Anterior cingulate cortex (tissue), 58 donors: ENCODE measurements at places on chromosomes 7 and 10.

DNA sequence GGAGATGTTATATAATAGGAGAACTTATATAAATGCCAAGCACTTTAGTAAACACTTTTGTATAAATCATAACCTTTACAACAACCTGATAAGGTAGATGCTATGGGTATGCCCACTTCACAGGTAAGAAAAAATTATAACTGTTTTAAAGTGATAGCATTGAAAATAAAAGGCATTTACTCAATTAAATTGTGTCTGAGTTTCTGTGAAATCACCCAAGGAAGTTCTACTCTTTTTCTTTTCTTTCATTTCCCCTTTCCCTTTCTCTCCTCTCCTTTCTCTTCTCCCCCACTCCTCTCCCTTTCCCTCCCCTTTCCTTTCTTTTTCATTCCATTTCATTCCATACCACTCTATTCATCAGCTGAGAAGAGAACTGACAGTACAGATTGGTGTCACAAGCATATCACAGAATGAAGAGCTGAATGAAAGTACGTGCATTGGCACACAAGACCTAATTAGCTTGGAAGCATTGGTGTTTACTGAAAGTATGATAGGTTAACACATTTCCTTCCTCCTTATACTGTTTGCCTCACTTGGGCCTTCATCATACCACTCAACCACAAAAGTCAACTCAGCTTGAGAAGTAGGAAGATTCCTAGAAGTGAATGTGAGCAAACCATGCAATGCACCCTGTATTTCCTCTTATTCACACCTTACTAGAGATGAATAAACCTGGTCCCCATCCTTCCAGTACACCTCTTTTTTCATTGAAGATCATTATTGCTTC lies 117.9 kb upstream of the AGR3 start:
- no peak for DNase-seq

- no peak for DNase-seq
These were observed 169.8 kb upstream of the MEOX2 start for GRCh38 chr7:15856311-15856710.

DNA sequence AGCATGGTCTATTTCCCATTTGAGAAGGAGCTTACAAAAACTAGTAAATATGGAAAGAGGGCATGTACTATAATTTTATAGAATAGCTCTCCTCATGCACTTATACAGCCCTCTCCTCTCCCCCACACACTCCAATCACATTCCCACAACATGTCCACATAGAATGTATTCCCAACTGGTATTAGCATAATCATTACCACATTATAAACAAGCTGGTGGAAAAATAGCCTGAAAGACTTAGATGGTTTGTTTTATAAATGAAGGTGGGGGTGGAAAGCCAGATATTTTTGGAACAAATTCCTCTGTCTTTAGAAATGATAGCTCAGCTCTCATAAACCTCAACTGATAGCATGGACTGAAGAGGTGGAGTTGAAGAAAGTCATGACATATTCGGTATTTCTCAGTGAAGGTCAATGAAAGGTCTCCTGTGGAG lies 410.1 kb downstream of the SUGCT start:
- no peak for DNase-seq

GRCh38 chr7:79512261-79512660 lies 58.8 kb upstream of the MAGI2 start:
- no peak for DNase-seq

- DNase-seq, result no peak
These were observed 15.4 kb upstream of the TBXAS1 start for GRCh38 chr7:139813689-139814088.

DNA sequence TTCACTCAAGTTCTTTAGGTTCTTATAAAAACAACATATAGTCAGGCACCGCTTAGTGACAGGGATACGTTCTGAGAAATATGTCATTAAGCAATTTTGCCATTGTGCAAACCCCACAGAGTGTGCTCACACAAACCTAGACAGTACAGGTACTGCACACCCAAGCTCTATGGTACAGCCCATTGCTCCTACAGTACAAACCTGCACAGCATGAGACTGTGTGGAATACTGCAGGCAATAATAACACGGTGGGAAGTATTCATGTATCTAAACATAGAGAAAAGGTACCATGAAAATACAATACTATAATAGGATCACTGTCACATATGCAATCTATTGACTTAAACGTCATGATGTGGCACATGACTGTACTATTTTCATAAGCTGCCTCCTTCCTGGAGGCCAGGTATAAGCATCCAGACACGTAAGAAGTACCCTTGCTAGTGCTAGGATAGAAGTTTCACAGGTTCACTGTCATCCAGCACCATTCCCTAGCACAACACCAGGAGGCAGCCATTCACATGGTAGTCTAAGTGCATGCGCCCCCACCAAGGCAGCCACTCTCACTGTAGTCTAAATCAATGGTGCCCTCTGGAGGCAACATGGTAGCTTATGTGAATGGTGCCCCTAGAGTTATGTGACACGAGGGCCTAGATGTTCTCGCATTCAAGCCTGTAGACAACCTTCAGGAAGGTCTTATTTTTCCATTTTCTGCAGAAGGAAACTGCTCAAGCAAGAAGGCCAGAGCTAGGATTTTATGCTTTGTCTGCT lies 98.5 kb downstream of the ARHGAP22 start:
- DNase-seq, result no peak

DNA sequence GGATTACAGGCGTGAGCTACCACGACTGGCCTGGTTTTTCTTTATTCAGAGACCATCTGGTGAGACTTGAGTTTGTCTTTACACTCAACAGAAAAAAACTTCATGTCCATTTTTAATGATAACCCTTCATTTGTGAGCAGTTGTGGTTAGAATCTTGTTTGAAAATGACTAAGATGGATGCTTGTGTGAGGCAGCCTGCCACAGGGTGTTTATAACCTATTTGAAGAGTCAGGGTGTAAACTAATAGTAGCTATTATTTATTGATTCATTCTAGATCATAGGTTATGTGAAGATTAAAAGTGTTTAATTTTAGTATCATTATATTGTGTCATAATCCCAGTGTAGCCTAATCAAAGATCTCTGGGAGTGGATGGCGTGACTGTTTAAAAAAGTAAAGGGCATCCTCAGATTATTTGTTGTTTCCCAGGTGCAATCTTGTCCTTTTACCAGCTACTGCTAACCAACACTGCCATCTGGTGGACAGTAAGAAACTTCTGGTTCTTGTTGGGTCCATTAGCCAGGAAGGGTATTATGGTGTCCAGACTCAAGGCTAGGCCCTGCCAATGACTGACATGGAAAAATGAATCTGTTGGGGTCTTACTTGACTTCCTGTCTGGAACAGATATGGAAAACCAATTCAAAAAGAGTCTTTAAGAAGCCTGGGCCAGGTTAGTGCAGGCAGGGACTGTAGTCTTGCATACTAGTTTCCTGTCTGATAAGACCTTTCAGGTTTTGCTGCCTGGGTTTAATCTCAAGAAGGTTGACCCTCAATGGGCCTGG lies 24.9 kb downstream of the NRBF2 start:
- peak; percentile 9 for DNase-seq

- no peak for DNase-seq
These were observed 372.5 kb upstream of the MKI67 start for GRCh38 chr10:128498746-128499145.

DNA sequence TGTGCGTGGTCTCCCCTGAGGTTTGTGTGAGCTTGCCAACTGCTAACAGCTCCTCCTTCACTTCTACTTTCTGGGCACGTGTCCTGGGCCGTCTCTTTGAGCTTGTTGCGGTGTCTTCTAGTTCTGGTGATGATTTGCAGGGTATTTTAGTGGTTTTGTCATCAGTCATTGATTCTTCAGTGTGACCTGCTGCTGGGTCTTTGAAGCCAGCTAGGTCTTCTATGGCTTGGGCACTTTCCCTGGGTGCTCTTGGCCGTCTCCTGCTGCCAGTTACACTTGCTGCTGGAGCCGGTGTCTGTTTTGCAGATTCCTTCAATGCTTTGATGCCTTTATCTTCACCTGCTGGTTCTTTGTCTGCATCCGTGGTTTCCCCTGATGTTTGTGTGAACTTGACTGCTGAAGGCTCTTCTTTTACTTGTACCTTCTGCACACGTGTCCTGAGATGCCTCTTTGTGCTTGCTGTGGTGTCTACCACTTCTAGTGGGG lies 23.0 kb downstream of the MKI67 start:
- DNase-seq, result no peak

DNA sequence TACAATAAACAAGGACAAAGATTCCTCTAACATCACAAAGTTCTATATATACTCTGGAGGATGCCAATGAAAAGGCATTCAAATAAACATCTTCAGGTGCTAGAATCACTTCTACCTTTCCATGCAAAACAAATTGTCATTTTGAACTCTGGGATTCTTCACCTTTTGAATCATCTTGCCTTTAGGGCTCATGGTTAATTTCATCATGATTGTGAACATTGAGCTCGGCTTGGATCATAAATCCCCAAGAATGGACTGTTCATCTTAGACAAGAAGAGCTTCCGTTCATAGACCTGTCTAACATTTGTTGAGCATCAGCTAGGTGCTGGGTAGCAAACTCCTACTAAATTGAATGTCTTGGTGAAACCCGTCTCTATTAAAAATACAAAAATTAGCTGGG lies 212.2 kb downstream of the TNS3 start:
- no peak for DNase-seq

DNA sequence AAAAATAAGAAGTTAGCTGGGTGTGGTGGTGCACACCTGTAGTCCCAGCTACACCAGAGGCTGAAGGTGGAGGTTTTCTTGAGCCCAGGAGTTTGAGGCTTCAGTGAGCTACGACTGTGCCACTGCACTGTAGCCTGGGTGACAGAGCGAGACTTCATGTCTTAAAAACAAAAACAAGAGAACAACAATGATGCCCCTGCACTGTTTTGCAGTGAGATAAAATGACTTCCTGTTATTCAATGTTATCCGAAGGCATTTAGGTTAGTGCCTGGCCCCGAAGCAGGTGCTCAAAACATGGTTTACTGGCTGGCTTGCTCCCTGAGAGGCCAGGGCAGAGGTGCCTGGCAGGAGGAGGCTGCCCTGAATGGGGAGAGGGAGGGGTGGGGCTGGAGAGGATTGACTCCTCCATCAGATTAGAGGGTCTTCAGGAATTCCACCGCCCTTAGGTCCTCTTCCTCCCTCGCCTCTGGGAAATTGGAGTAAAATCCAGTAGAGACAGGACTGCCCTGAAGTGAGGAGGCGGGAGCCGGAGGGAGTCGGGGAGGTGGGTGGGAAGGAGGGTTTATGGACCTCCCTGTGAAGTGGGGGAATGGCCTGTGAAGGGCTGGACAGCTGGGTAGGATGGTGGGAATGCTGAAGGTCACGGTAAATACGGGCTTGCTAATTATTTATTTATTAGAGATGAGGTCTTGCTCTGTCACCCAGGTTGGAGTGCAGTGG lies 6.8 kb upstream of the CLDN4 start:
- DNase-seq, result no peak

DNA sequence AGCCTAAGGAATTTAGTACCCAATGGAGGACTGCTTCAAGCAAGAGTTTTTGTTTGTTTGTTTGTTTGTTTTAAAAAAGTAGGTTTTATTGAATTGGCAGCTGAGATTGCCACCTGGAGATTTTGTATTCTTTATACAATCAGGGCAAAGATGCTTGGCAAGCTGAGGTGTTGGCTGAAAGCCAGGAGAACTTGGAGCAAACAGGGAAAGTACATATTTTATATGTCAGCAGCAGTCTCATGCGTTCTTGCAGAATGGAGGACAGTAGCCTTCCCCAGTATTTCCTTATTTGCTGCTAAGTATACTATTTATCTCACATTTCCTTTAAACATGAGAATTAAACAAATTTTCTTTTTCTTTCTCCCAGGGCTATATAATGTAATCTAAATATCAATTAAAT lies 22.6 kb upstream of the ICA1 start:
- no peak for DNase-seq

GRCh38 chr10:88848499-88848898 lies 3.1 kb downstream of the ANKRD22 start:
- DNase-seq, result no peak

- no peak for DNase-seq
These were observed 57.5 kb downstream of the RBM20 start for GRCh38 chr10:110701617-110701971.

GRCh38 chr7:19001854-19002253 lies 115.6 kb downstream of the TWIST1 start:
- no peak for DNase-seq

DNA sequence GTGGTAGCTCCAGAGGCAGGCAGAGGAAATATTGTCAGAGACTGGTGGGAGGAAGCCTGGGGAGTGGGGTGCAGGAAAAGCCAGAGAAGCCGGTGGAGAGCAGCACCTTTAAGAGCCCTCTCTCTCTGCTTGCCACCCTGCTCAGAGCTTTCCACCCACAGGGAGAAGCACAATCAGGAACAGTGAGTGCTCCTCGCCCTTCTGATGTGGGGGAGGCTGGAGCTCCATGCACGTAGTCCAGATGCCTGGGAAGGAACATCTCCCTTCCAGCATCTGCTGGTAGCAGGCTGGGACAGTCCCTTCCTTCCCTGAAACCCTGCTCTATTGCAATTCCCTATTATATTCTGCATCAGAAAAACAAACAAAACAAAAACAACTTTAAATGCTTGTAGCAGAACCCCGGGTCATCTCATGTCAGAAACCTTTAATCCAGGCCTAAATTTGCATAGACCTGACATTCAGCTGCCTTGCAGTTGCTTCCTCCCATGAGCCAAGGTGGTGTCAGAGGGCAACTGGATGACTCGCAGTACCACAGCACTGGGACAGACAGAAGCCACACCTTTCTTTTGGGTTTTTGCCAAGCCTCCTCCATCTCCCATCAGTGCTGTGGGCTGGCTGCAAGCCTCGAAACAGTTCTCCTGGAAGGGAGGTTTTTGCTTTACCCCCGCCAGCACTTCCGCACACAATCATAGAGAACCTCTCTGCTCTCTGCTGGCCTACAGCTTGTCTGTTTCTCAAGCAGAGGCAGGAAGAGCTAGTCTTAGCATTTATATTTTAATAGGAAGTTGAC lies 13.1 kb downstream of the AVPI1 start:
- DNase-seq, result no peak

- no peak for DNase-seq
These were observed 25.9 kb downstream of the KNDC1 start for GRCh38 chr10:133185916-133186315.

DNA sequence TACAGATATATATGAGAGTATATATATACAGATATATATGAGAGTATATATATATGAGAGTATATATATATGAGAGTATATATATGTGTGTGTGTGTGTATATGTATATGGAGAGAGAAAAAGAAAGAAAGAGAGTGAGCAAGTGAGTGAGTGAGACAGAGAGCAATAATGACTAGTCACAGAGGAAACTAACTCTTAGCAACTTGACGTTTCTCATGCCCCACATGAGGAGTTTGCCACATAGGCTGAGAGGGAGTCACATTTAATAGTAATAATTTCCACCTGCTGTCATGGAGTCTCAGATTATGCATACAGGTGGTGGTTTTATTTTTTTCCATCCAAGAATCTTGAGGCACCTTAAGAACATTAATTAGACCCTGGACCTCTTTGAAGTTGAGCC lies 199.9 kb downstream of the GATA3 start:
- no peak for DNase-seq

- DNase-seq, result no peak
These were observed 30.4 kb upstream of the DMBT1 start for GRCh38 chr10:122530177-122530576.

GRCh38 chr7:5704534-5704922 lies 76.9 kb downstream of the RNF216 start:
- DNase-seq, result peak; percentile 85

GRCh38 chr10:80493522-80494051 lies 39.5 kb downstream of the TSPAN14 start:
- no peak for DNase-seq
